ENCODE measurements at places on chromosomes 1 and 21.

DNA sequence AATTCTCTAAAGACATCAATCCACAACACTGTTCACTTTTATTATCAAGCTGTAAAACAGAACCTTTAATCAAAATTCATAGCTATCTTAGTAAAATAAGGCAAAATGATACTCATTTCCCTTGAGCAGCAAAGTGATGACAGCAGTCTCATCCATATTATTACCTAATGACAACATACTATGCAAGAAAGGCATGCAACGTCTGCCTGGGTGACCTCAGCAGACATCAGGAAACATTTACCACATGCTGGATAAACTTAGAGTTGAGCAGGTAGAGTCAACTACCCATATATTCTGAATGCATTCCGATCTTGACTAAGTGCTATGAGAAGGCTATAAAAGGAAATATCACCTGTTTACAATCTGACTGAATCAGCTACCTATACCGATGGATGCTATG, 145.1 kb downstream of the SIPA1L2 start:
- no peak for DNase-seq

GRCh38 chr1:36874271-36875060, 159.8 kb downstream of the GRIK3 start:
- no peak for DNase-seq

GRCh38 chr1:172420385-172420784, at the start of gene C1orf105:
C1orf105 (plus strand) TSS chr1:172420685; CDS start chr1:172420886, 201 bp downstream.
- no peak for DNase-seq

GRCh38 chr1:245160288-245160687, 5.5 kb downstream of the KIF26B start:
- DNase-seq: no peak

DNA sequence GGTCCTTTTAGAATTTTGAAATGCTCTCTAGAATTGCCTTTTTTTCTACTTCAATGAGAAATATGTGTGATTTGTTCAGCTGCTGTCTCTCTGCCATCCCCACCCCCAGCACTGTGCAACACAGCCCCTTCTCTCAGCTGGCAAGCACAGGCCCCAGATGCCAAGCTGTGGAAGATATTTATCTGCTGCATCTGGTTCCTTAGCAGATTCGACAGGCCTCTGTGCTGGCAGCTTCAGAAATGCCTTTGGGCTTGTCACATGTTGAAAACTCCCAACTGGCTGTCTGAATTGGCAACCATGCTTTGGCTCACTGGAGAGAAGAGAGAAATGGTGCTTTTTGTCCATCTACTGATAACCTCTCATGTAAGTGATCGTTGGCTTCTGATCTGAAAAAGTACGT, 206.7 kb upstream of the C1orf87 start:
- no peak for DNase-seq

GRCh38 chr1:234591131-234591530, 18.8 kb downstream of the IRF2BP2 start:
- no peak for DNase-seq

- DNase-seq: no peak
Measured at GRCh38 chr1:235923466-235924021, 56.8 kb upstream of the LYST start.

GRCh38 chr1:46458190-46458589, 31.4 kb upstream of the DMBX1 start:
- DNase-seq: no peak

GRCh38 chr21:37398697-37399096, 32.1 kb downstream of the DYRK1A start:
- DNase-seq: no peak

DNA sequence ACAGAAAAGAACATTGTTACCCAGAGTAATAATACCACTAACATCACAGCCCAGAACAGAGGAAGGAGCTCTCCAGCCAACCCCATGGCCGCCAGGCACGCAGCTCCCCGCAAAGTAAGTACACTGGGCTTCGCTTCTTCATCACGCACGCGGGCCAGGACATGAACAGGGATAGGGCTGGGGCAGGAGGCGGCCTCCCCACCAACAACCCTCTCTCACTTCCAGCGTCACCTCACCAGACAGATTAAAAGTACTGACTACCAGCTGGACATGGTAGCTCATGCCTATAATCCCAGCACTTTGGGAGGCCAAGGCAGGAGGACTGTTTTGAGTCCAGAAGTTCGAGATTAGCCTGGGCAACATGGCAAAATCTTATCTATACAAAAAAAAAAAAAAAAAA, 78.3 kb downstream of the NPHP4 start:
- no peak for DNase-seq

- no peak for DNase-seq
Measured at GRCh38 chr1:175197531-175197930, 5.0 kb upstream of the KIAA0040 start.

- no peak for DNase-seq
Measured at GRCh38 chr1:48701445-48701844, 75.2 kb downstream of the BEND5 start.

DNA sequence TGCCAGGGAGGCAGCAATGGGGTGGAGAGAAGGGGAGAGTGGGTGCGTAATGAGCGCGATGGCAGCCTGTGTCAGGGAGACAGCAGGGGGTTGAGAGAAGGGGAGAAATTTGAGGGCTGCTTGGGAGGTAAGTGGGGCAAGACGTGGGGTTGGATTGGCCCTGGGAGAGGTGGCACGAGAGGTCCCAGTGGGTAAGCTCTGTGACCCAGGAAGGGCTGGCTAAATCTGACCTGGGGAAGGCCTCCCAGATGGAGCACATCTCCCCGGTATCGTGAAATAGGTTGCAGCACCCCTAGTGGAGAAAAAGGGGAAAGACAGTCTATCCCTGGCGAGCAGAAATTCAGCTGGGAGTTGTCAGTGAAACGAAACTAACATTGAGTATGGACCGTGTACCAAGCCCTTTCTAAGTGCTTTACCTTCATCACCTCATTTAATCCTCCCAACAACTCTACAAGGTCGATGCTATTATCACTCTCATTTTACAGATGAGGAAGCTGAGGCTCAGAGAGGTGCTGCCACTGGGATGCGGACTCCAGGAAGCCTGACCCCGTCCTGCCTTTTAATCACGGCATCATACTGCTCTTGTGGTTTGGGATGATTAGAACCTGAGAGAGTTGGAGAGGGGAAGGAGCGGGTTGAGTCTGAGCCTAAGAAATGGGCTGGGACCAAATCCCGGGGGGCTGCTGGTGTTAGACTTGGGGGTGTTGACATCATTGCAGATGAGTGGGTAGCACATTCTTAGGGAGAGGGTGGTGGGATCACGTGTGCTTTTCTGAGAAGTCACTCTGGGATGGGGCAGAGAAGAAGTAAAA, 56.6 kb upstream of the RPL11 start:
- no peak for DNase-seq

DNA sequence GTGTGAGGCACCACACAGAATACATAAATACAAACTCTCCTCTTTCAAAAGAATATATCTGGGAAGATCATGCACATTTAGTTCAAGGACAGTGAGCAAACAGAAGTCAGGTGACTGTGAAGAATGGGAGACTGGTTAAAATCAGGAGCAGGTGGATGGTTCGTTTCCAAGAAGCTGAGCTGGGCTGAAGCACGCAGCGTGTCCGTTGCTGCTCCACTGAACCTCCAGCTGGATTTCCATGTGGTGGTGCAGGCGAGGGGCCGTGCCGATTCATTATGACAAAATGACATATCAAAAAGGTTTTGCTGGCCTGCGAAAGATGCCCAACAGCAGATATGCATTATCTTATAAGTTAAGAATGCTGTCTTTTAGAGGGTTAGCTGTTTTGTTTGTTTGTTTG, 66.0 kb downstream of the OLIG1 start:
- DNase-seq: no peak

GRCh38 chr1:205714906-205715246, 34.6 kb upstream of the SLC45A3 start:
- DNase-seq: no peak

- no peak for DNase-seq
Measured at GRCh38 chr1:147079400-147080005, 92.8 kb downstream of the PRKAB2 start.

GRCh38 chr1:221444346-221444745, 297.5 kb downstream of the DUSP10 start:
- DNase-seq: no peak

DNA sequence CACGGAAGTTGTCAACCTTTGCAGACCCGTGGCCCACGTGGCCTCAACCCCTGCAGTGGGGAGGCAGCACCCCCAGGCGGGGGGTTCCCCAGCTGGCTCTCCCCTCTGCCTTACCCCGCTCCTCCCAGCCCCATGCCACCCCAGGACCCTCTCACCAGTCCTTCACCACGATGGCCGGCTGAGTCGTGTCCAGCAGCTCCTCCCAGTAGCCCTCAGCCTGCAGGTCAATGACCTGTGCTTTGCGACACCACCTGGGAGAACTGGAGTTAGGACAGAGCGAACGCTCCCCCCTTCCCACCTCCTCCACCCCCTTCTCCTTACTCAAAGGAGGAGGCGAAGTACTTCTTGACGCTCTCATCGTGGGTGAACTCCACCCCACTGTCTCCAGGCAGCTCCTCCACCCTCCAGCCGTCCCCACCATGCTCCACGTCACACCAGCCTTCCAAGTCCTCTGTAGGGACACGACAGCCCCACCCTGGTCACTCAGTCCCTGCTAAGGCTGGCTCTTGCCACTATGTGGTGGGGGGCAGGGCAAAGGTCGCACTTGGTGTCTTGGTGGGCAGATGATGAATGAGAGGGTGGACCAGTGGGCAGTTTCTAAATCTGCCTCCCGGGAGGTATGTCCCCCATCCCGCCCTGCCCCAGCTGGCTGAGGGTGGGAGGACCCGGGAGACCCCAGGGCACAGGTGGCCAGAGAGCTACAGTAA, 4.5 kb downstream of the FBXO2 start:
- DNase-seq: no peak

DNA sequence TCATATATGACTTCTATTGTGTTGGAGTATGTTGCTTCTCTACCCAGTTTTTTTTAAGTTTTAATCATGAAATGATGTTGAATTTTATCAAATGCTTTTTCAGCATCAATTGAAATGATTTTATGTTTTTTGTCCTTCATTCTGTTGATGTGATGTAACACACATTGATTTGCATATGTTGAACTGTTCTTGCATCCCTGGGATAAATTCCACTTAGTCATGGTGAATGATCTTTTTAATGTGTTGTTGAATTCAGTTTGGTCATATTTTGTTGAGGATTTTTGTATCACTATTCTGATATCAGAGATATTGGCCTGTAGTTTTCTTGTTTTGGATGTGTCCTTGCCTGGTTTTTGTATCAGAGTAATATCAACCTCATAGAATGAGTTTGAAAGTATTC, 46.6 kb upstream of the CD55 start:
- DNase-seq: no peak

DNA sequence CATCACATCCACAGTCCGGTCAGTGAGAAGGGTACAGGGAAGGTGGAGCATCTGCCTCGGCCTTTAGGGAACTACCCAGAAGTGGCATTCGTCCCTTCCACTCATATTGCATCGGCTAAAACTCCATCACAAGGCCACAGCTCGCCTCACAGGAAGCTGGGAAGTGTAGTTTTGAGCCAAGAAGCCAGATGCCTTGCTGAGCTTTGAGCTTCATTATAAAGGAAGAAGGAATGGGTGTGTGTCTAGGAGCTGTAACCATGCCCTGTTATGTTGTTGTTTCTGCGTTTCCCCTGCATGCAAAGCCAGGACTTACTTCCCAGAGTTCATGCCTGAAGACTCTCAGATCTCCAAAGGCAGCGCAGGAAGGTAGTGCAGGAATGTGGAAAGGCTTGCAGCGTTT, 61.1 kb downstream of the OPTC start:
- no peak for DNase-seq

- no peak for DNase-seq
Measured at GRCh38 chr1:41645062-41645461, 160.6 kb upstream of the EDN2 start.

DNA sequence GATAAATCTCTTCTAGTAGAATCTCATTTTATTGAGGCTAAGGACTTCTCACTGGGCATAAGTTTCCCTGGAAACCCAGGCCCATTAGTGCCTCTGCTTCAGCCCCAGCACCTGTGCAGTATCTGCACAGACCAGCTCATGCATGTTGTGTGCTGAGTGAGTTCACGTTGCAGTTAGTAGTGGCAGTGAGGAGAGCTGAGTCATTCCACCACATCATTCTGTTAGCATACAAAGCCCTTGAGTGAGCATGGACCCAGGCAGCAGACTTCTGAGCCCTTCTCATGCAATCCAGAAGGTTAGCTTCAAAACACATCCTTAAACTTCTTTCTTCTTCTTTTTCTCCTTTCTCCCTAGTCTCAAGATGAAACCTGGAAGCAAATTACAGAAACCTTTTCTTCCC, 45.8 kb upstream of the NTPCR start:
- DNase-seq: no peak

- no peak for DNase-seq
Measured at GRCh38 chr21:25967181-25967900, 203.2 kb downstream of the APP start.

DNA sequence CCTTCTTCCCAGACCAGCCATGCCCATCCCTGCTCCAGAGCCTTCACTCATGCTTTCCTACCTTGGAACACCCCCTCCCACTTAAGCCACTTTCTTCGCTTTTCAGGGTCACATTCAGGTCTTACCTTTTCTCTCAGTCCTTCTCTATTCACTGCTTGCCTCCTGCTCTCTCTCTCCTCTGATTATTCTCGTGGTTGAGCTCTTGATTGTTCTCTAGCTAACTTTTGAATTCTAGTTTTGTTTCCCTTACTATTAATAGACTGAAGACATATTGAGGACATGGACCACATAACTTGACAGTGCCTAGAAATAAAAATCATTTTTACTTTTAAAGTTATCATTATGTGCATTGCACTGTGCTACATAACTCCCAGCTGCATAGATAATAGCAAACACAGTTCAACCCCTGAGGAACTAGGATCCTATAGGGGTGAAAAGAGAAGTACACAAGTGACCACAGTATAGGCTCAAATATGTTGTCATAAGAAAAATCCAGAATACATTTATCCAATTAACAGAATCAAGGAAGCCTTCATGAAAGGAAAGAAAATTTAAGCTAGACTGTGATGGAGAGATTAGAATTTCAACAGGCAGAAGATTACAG, 21.5 kb downstream of the INSL5 start:
- DNase-seq: no peak

DNA sequence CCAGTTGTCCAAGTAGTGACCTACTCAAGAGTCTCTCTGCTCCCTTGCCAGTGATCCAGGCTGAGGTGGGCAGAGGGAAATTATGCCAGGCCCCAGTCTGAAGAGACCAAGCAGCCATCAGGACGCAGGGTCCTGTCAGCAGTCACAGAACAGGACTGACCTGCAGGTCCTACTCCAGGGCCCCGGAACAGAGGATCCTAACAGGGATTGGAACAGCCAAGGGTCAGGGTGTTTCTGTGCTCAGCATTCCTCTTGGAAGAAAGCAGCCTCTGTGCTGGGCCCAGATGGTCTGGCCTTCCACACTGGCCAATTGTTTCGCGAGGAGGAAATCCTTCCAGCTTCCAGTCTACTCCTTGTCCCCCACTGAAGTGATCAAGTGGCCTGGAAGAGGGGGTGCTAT, 41.6 kb upstream of the USP1 start:
- no peak for DNase-seq

- no peak for DNase-seq
Measured at GRCh38 chr1:244801246-244801645, 34.2 kb upstream of the COX20 start.

- DNase-seq: no peak
Measured at GRCh38 chr1:15336866-15337265, 72.8 kb upstream of the EFHD2 start.

- no peak for DNase-seq
Measured at GRCh38 chr1:238112952-238113621, 222.4 kb upstream of the ZP4 start.
